ENCODE measurements at places on chromosomes 6 and 20.

DNA sequence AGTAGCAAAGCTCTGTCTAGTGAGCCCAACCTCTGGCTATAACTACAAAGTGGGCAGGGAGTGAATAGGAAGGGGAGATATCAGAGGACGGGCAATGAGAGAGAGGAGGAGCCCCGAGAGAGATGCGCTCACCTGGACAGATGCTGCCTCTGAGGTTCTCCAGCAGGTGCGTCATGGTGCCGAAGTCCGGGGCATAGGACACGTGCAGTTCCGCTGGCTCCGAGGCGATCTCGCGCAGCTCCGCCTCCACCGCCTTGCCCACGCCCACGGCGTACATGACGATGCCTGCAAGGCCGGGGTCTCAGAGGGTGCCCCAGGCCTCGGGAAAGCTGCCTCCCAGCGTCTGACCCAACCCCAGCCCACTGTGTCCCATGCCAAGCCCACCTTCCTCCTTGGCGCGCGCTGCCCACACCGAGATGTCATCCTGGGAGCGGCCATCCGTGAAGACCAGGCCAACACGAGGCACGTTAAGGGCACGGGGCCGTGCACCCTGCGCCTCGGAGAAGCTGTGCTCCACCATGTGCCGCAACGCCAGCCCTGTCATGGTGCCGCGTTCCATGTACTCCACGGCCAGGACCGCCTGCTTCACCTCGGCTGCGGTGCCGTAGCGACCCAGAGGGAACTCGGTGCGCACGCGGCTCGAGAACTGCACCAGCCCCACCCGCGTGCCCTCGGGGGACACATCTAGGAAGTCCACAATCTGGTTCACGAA, 8.7 kb upstream of the RBPJL start:
- no peak for DNase-seq

DNA sequence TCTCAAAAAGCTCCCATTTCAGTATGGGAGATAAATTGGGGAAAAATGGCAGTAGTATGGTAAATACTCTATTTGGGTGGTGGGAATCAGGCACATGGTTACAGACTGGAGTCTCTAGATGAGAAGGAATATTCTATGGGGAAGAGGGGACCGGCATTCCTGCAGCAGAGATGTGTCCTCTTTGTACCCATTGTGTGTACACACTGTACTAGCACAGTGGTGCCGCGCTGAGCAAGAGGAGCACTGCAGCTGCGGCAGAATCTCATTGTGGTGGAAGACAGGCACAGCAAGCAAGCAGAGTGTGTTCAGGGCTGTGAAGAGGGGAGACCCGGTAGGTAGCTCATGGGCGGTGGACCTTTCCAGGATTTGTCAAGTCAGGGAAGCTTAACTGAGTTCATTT, 13.0 kb downstream of the AFDN start:
- DNase-seq = no peak

- DNase-seq = no peak
Measured at GRCh38 chr6:38110481-38110971, 291.0 kb downstream of the ZFAND3 start.

GRCh38 chr6:89371849-89372505, 19.5 kb upstream of the UBE2J1 start:
- peak; percentile 72 for DNase-seq

DNA sequence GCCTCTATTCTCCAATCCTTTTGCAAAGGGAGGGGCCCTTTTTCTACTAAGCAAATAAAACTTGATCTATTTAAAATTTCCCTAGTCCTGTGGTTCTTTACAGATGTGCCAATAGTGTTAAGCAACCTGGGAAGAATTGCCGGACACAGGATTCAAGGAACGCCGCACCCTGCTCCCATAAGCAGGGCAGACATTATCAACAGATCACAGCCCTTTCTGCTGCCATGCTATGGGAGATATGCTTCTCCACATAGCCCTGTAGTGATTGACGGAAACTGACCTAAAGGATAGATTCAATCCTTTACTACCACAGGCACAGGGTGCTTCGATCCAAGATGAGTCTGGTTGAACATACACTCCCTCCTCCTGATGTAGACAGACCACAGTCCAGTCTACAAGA, 118.4 kb upstream of the TRAF3IP2 start:
- DNase-seq = no peak

DNA sequence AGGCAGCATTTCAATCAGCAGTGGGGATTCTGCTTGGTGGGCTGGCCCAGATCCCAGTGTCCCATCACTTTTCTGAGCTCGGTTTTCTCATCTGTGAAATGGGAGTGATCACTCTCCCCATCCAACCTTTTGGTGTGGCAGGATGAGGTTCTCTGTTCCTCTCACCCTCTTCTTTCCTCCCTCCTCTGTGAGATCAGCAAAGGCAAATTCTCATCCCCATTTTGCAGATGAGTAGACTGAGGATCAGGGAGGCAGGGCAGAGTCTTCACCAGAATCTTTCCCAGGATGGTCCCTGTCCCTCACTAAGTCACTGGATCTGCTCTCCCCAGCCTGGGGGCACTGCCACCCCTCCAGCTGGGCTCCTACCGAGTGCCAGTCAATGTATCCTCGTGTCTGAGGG, 60.6 kb upstream of the SLC32A1 start:
- DNase-seq = no peak

DNA sequence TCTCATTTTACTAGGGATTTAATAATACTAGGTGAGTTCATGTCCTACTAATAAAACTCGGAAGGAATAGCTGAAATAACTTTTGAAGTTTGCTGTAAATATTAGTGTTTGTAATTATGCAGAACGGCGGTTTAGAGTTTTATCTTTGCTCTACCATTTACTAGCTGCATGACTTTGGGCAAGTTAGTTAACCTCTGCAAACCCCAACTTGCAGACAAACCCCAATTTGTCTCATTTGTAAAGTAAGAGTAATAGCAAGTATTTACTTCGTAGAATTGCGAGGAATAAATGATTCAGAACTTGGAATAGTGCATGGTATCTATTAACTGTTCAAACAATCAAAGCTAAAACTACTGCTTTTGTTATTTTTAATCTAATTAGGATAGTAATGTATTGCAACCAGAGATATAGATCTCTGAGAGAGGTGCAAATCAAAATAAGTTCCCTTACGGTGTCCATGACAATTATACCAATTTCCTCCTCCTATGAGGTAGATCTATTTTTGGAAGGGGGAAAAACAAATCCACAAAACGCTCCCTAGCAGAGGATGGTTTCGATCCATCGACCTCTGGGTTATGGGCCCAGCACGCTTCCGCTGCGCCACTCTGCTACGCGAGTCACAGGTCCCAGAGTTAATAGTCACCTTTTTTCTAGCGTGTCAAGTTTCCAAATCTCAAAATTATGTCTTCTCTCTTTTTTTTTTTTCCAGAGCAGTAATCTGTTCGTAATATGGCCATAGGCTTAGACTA, 35.1 kb upstream of the BTN3A2 start:
- DNase-seq = no peak

GRCh38 chr6:144712541-144712940, 427.4 kb downstream of the UTRN start:
- no peak for DNase-seq

DNA sequence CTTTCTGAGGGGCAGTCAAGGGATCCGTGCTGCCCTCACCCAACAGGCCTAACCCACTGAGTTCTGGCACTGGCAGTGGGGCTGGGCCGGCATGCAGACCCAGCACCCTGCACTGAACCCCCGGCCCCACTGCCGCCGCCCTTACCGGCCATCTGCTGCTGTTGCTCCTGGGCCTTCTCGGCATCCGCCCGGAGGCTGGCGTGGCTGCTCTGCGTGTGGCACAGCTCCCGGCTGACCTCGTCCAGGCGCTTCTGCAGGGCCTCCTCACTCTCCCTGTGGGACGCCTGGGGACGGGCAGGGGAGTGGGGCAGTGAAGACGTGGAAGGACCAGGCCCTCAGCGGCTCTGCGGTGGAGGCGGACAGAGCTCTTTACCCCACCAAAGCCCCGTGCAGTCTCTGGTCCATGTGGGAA, 52.4 kb downstream of the RRBP1 start:
- no peak for DNase-seq

DNA sequence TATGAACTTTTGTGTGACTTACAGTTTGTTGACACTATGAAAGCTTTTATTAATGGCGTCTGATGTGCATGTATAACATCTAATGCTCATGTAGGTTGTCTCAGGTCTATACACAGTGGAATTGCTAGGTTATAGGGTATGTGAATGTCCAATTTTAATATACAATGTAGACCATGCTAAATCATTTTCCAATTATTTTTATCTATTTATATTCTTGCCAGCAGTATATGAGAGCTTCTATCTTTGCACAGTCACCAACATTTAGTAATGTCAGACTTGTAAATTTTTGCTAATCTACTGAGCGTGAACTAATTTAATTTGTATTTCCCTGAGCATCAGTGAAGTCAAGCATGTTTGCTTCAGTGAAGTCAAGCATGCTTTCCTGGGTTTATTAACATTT, 64.4 kb downstream of the TPD52L1 start:
- no peak for DNase-seq

DNA sequence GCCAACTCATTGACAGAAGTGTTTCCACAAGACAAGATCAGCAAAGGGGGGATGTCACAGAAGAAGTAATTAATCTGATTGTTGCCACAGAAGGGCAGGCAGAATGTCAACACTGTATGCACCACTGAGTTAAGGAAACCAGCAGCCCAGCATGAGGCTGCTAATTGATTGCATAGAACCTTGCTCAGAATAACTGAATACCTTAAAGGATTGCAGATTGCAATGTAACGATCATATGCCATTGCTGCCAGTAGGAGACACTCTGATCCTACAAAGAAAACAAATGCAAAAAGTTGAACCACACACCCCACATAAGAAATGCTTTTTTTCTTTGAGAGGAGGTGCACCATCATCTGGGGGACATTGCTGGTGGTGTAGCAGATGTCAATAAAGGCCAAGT, 13.1 kb downstream of the OR5V1 start:
- DNase-seq = no peak

DNA sequence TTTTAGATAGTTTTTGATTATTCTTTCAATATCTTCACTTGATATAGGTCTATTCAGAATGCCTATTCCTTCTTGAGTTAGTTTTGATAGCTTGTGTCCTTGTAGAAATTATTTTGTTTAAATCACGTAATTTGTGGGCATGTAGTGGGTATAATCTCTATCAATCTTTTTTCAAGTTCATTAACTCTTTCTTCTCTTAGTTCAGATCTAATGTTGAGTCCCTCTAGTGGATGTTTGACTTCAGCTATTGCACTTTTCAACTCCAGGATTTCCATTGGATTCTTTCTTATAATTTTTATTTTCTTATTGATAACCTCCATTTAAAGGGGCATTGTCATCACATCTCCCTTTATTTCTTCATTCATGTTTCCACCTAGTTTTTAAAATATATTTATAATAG, 135.6 kb downstream of the COL12A1 start:
- DNase-seq = no peak

DNA sequence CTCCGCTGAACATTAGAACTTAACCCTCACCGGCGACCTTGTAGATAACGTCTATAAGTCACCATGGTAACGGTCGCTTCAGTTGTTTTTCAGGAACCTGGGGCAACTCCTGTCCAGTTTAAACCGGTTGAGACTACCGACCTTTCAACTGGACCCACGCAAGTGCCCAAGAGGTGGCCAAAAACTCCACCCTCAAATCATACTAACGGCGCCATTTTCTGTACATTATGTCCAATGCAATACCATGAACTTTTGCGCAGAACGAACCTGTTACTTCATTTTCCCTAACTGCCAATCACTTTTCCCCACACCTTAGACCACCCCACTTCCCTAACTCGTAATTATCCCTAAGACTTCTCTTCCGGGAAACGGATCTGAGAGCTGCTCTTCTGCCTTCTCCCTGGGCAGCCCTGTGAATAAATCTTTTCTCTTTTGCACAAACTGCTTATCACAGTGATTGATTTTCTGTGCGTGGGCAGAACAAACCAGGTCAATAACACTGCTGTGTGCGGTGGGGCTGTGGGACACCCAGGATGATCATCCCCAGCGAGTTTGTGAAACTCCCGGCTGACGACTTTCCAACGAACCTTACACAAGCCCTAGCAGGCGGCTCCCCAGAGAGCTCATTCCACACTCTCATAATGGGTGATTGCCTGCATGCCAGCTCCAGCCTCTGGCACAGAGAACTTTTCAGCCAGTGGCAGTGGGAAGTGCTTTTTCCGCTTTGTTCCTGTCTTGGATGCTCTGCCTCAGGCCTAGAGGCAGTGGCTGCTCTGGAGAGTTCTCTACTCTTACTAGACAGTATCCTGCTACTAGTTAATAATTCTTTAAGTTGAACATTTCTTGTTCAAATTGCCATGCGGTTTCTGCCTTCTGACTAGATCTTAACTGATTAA, 28.6 kb downstream of the GPX5 start:
- DNase-seq = no peak

- peak; percentile 19 for DNase-seq
Measured at GRCh38 chr6:53437557-53438202, 88.9 kb upstream of the ELOVL5 start.

GRCh38 chr6:84882768-84883766, 118.7 kb upstream of the TBX18 start:
- no peak for DNase-seq

DNA sequence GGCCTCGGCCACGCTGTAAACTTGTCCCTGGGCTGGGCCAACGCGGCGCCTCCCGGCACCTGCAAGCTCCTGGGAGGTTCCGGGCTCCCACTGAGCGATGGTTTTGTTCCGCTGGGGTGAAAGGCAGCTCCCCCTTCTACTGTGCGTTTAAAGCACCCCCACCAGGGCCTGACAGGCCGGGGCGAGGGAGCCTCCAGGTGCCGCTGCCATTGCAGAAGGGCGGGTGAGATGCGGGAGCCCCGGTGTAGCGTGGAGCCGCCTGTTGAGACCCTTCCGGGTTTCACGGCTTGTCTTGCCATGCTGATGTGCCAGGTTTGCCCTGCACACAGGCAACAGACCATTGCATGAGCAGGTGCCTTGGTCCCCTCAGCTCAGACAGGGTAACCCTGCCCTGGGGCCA, 2.9 kb downstream of the COL20A1 start:
- no peak for DNase-seq

GRCh38 chr6:11023032-11023431, 21.1 kb downstream of the ELOVL2 start:
- DNase-seq = no peak

DNA sequence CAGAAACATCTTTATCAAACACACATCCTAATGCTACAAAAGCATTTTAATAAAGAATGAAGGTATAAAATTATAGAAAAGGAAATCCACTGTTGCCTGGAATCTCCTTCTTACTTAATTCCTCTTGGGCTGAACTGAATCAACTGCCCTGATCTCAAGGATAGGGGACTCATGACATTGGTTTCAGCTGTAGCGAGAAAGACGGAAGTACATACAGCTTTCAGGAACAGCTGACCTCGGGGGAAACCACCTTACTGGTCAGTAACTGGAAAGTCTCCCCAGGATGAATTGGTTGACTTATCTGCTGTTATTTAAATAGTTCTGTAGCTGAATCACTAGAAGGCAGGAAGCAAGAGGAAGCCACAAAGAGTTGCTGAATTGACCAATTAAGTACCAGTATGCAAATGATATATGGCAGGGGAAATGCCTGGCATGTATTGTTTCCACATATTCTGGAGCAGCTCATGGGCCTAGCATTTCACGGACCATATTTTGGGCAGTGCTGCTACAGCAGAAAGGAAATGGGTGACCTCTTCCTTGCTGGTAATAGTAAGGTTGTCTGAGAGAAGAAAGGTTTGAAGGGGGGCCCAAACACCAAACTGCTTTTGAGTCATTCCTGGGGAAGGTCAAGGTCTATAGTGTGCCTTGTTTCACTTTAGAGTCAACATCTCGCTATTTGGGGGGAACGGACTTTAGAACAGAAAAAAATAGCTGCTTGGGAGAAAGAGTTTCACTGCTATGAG, 43.7 kb upstream of the MAP7 start:
- DNase-seq = peak; percentile 68
